T-helper 2 cell treated with Interferon-gamma antibody and Interleukin-4, amounts not matched to agents 5 μg/mL and 100 μg/mL, for 36 hours (primary cell): ENCODE measurements at places on chromosomes 12 and 14.

GRCh38 chr12:8563356-8563755, 22.7 kb upstream of the CLEC4E start:
- DNase-seq: no peak

DNA sequence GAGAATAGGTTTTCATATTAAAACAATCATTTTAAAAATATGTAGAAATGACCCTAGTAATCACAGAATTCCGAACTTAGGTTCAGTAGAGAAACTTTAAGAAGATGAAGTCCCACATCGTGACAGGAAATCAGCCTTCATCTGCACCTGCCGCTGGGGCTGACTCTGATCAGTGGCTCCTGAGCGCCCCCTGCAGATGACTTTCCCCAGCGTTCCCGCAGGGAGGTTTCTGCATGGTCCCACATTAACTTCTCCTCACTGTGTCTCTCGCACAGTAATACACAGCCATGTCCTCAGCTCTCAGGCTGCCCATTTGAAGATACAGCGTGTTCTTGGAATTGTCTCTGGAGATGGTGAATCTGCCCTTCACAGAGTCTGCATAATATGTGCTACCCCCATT, 1131.1 kb downstream of the TMEM121 start:
- DNase-seq: no peak

DNA sequence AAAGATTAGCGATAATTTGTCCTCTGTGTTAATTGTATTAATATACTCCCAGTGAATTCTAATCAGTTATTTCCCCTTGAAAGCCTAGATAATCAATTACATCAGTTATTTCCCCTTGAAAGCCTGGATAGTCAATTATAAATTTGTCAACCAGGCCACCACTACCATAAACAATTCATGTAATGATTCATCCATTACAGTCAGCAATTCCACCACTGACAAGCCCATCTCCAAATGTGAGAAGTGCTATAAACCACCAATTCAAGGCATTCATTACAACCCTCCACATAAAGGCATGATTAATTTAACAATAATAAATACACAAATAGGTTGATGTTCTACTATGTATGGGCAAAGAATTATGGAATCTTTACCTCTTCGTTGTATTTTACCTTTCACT, 40.9 kb downstream of the INTS13 start:
- no peak for DNase-seq

DNA sequence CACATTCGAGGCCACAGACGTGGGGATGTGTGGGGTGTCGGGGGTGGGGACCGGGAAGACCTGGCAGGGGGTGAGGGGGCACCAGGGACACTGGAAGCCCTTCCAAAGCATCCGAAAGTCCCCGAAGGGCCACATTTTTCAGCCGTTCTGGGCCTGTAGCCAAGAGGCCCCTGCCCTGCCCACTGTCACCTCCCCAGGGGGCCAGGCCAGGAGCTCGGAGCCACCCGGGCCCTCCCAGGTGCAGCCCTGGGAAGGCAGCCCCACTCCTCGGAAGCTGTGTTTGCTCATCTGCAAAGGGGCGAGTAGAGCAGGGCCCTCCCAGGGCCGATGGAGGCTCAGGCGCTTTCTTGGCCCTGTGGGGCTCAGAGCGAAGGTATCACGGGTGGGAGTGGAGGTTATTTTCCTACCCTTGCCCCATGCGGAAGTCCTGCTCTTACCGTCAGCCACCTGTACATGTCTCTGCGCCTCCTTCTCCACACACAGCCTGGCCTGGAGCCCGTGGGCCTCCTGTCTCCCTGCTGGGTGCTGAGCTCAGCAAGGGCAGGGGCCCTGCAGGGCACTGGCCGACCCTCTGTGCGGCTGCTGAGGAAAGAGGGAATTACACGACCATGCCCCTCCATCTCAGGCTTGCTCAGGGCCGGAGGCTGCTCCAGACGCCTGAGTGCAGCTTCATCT, 27.2 kb downstream of the NOC4L start:
- DNase-seq: no peak

DNA sequence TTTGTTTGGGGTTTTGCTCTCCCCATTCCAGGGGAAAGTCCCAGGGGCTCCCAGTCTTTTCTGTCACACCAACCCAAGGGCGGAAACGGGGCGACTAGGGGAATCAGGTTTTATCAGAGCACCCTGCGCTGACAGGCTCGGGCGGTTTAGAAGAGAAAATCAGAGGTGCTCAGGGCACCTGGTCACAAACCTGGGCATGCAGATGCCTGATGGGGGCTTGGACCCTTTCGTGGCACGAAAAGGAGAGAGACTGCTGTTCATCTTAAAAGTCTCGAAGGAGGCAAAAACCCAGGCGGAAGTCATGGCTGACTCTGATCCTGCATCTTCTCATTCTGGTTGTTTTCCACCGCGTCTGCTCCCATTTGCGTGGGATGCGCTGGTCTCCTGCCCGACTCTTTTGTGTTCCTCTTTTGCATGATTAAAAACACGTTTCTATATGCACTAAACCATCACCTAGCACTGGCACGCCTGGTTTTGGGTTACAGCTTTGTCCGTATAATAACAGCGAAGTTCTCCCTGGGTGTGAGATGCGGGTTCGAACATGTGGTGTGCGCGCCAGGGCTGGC, 13.2 kb downstream of the OTX2 start:
- no peak for DNase-seq

GRCh38 chr14:27634056-27634970, 1036.5 kb upstream of the NOVA1 start:
- no peak for DNase-seq

DNA sequence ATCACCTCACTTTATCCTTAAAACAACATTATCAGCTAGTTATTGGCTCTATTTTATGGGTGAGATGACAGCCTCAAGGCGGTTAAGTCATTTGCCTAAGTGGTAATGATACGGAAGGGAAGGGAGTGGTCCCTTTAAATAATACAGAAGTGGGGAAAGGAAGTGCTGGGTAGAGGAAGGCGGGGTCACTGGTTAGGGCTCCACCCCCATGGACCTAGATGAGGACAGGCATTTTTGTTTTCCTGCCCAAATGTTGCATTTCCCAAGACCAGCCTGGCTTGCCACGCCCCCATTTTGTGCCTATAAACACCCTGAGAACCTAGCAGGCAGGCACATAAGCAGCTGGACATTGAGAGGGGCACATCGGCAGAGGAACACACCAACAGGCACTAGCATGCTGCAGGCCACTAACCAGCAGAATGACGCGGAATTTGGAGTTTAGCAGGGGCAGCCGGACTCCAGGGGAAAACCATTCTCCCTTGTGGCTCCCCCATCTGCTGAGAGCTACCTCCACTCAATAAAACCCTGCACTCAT, 100.9 kb downstream of the EPS8 start:
- DNase-seq: no peak

- DNase-seq: no peak
Measured at GRCh38 chr14:77105145-77105939, 7.3 kb downstream of the CIPC start.

DNA sequence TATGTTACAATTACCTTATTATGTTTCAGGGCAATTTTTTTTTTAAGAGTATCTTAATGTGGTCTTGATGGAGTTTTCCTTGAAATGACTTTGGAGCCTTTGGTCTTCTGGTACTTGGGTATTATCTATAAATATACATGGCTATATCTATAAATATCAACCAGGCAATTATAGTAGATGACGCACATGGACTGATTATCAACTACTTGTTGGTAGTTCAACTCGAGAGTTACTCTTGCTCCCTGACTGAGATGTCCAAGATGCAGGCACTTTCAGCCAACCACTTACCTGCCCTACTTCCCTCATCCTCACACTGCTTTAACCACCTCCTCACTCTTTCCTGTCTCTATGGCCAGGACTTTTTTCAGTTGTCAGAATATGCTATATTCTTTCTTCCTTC, 85.4 kb downstream of the NTN4 start:
- DNase-seq: no peak

GRCh38 chr14:33564774-33565630, 385.9 kb downstream of the EGLN3 start:
- DNase-seq: no peak

DNA sequence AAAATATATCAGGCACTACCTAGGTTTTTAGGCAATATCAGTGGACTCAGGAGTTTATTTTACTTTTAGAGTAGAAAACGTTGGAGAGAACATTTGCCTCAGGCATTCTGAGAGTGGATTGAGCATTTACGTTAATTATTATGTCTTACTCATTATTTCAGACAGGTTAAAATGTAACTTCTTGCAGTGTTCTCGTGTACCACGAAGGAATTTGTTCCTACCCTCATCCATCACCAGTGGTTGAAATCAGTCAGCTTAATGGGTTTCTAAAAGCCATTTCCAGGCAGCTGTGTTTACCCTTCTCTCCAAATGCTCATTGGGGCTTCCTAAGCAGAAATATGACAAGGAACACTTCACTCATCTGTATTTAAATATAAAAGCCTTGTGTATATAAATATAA, 9.1 kb upstream of the LDHB start:
- DNase-seq: no peak

DNA sequence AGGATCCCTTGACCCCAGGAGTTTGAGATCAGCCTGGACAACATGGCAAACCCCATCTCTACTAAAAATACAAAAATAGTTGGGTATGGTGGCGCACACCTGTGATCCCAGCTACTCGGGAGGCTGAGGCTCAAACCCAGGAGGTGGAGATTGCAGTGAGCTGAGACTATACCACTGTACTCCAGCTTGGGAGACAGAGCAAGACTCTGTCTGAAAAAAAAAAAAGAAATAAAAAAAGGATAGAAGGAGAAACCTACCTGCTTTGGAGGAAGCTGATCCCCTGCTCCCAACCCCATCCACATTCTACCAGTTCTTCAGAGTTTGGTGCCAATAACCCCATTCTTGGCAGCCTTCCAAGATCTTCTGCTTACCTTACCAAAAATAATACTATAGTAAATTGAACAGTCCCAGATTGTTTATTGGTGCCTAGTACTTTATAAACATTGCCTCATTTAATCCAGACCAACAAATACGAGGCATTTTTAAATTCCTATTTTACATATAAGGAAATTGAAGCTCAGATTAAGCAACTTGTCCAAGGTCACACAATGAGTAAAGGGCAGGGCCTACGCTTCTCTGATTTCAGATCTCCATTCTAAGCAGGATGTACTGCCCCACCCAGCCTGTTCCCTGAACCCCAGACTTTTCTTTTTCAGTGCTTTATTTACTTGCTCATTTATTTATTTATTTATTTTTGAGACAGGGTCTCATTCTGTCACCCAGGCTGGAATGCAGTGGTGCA, 33.2 kb upstream of the FAM222A start:
- no peak for DNase-seq

DNA sequence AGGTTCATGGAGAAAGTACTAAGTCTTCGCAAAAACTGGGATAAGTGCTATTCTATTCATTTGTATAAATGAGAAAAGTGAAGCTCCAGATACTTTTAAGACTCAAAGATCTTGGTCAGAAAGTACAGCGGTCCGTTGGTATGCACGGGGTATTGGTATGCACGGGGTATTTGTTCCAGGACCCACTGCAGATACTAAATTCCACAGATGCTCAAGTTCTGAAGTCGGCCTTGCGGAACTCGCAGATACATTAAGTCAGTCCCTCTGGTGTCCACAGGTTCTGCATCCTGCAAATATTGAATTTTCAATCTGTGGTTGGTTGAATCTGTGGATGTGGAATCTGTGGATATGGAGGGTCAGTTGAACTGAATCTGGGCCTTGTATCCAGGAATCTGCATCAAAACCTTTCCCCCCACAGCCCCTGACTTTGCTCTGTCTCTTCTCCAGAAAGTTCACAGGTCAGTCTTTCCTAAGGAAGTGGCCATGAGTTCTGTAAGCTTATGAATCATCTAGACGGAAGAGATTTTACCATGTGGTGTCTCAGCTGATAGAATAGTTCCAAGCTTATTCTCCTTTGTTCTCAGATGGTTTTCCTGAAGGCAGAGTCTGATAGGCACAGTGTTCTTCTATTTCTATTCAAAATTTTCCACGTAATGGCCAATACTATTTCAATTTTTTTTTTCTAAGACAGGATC, 274.7 kb downstream of the NEDD1 start:
- no peak for DNase-seq

DNA sequence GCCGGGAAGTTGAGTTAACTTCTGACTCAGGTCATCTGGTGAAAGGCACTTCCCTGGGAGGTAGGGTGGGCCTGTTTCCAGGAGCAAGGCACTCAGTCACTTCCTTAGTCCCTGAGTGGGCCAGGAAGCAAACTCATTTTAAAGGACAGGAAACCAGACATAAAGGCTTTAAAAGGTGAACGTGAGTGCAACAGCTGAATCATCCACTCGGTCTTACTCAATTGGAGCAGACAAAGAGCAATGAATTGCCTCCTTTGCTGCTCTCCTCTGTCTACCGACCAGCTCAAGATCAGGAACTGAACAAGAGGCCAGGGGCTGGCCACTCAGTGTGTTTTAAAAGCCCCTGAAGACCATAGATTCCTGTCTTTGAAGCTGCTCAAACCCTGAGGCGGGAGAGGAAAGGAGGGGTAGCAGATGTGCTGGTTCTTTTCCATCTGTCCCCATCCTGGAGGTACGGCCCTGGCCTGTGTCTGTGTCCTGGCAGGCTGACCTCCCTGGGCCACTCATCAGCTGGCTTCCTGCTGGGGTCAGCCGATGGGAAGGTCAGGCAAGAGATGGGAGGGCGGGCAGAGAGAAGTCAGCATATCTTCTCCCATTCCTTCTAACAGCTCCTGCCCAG, 148.9 kb downstream of the PPM1H start:
- DNase-seq: no peak

- no peak for DNase-seq
Measured at GRCh38 chr12:57470970-57471656, 8.6 kb downstream of the ARHGAP9 start.

- no peak for DNase-seq
Measured at GRCh38 chr12:124259154-124260066, 35.5 kb upstream of the RFLNA start.

DNA sequence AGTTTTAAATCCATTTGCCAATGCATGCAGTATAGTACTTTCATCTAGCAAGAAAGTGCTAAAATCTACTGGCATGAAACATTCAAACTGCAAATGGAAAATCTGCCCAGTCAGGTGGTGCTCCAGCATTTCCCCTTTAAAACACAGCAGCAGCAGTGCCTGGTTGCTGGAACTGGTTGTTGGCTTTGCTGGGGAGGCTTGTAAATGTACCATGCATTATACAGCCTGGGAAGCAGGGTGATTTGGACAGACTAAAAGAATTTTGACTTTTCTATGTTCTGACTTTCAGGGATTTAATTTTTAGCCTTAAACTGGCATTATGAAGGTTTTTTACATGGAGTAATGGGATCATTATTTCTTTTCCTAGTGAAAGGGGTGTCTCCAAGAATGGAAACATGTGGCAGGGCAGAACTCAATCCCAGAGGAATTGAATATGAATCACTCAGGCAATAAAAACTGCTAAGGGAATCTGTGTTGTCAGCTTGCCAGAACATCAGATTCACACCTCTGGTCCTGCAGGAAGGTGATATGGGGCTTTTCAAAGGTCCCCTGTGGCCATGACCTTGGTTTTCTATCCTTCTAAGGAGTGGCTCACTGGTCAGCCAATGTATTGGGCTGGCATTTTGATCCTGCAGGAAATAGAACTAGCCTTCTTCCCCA, 9.0 kb upstream of the PAX9 start:
- DNase-seq: no peak

- DNase-seq: no peak
Measured at GRCh38 chr12:66900616-66901015, 221.7 kb upstream of the GRIP1 start.
